ENCODE measurements at places on chromosomes 12 and 14.

GRCh38 chr12:2355198-2355597, 302.4 kb downstream of the CACNA1C start:
- DNase-seq: no peak

DNA sequence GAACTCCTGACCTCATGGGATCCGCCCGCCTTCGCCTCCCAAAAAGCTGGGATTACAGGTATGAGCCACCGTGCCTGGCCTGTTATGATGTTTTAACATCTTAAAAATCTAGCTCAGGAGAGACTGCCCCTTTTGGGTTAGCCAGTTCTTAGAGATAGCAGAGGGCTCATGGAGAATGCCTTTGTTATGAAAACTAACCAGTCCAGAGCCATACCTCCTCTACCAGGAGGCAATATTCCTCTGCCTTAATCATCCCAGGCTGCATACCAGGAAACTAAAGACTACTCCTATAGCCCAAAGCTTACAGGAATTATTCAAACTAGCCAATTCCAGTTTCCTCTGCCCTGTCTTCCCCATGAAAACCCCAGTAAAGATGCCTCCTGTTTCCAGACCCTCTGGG, 96.0 kb upstream of the MDM1 start:
- no peak for DNase-seq

GRCh38 chr12:21300632-21301031, 34.1 kb downstream of the SLCO1A2 start:
- no peak for DNase-seq

DNA sequence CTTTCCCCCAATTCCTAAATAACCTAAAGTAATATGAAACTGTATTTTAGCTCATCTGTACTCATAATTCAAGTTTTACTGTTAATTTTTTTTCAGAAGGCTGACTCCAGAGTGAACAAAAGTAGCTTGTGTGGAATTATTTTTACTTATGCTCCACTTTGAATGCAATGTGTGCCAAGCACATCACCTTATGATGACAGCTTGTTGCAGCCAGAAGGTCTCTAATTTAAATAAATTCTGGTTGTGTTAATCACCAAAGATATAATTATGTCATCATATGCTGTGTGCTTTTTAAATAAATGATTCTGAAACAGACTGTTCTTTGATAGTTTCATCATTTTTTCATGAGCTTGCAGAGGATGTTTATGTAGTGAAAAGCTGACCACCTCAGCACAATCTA, 283.1 kb downstream of the TMEM117 start:
- no peak for DNase-seq

GRCh38 chr12:27545665-27546064, 21.7 kb downstream of the PPFIBP1 start:
- DNase-seq: no peak

Data from T-helper 17 cell (primary cell).